ENCODE measurements at places on chromosomes 12 and 14.

DNA sequence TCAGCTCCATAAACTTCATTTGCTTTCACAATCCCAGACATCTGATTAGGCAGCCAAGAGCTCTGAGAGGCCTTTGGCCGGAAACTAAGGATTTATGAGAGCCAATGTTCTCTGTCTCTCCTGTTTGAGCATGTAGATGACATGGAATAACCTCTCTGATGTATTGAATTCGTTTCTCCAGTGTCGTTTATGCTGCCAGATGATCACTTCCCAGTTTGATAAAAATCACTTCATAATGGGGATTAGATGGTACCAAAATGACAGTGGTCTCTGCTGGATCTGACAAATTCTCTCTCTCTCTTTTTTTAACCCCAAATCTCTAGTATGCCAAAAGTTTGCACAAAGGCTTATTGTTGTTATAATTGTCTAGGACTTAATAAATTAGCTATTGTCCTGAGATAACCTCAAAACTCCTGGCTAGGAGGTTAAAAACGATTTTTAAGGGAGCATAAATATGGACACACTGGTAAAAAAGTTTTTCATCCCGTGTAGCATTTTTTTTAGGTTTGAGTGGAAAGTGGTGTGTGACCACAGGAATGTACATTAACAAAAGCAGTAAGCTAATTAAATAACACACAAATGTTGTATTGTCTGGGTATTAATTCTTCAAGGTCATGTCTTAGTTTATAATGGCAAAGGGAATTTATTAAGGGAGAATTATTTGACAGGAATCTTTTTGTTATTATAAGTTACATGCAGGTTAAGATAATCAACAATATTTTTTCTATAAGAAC lies 82.6 kb upstream of the USP44 start:
- no peak for DNase-seq

DNA sequence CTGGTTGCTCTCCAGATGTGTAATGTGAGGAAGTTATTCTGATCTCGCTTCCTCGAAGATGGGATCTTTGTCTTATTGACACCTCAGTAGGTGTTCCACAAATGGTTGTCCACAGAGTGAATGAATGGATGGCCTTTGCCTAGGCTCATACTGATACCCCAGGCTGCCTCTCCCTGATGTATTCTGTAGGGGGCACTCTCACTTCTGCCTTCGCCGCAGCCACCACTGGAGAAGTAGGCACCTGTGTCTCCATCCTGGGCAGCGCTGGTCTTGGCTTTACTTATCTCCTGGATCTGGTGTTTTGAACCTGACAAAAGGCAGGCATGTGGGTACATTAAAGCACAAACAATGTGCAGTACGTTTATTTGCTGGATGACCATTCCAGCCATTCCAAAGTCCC lies 82.1 kb downstream of the ZFP36L1 start:
- no peak for DNase-seq

GRCh38 chr12:107241411-107241810 lies 148.1 kb upstream of the CRY1 start:
- no peak for DNase-seq

DNA sequence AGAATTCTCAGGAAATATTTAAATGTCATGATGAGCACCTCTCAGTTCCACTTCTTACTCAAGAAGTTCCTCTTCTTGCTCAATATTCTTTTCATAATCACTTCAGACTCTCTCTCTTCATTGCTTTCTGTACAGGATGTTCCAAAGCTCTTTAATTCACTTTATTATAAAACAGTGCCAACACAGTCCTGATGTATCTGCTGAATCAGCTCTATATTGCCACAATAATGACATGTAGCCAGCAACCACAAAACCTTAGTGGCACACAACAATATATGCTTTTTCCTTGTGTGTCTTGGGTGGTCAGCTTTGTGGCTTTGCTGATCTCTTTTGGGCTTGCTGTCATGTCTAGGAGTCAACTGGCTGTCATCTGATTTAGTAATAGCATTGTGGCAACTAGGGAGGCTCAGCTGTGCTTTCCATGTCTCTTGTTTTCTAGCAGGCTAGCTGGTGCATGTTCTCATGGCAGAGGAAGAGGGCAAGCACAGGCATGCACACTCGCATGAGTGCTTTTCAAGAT lies 52.8 kb upstream of the SLC2A13 start:
- DNase-seq, result no peak

DNA sequence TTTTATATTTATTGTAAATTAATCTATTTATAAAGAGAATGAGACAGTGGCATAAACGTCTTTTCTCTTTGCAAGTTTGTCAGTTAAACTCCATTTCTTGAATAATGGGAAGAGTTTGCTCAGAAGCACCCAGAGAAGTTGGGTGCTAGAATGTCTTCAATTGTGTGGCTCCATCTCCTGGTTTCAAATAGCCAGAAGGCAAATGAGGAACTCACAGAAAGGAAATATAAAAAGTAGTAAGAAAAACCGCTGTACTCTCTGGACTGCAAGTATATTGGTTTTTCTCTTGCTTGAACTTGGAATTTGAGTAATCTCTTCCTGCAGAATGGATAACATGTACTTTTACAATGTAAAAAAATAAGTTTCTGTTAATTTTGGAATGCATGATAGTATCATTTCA lies 217.5 kb downstream of the DPY19L2 start:
- DNase-seq, result no peak

DNA sequence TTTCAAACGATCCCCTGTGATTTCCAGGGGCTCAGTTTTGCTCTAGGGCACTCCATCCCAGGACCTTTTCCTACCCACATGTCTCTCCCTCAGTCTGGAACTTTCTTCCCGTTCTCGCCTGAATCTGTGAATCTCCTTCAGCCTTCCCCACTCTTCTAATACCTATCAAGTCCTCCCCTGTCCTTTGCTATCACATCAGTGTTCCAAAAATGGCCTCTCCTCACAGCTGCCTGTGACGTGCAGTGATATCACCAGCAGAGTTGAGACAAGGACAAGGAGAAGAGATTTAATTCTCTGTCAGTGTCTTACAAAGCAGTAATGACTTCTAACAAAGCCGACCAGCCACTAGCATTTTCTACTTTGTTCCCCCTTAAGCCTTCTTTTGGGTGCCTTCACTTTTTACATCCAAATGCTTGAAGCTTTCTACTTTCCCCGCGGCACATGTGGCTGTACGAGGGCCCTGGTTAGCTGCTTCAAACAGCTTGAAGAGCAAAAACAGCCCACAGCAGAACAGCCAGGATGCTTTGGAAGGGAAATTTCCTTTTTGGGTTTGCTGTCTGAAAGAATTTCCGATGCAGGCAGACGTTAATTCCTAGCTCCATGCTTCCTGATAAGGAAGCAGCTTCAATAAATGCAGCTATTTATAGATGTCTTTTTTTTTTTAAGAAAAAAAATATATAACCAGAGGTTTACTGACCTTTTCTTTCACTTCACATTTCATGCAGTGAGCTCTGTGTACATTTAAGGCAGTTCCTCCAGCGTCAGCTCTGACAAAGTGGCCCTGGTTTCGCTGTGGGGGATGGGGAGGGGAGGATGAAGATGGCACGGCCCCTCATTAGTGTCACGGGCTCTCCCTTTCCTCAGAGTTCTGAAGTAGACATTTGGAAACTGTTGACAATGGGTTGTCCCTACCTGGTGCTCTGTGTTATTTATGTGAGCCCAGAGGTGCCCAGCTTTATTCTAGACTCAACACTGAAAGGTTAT lies 109.3 kb downstream of the ETV6 start:
- DNase-seq, result no peak

DNA sequence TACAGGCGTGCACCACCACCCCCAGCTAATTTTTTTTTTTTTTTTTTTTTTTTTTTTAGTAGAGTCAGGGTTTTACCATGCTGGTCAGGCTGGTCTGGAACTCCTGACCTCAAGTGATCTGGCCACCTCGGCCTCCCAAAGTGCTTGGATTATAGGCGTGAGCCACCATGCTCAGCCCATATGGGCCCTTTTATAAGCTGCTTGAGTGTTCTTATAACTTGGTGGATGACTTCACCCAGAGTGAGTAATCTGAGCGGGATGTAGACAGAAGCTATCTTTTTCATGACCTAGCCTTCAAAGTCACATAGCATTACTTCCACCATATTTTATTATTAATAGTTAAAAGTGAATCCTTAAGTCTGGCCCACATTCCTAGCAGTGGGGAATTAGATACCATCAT lies 16.4 kb downstream of the BBOF1 start:
- DNase-seq, result no peak

- peak; percentile 48 for DNase-seq
Observed at GRCh38 chr12:89357297-89357730, 5.0 kb upstream of the DUSP6 start.

GRCh38 chr12:123973552-123974341 lies 732 bp downstream of the ZNF664 start:
- DNase-seq, result peak; percentile 58

DNA sequence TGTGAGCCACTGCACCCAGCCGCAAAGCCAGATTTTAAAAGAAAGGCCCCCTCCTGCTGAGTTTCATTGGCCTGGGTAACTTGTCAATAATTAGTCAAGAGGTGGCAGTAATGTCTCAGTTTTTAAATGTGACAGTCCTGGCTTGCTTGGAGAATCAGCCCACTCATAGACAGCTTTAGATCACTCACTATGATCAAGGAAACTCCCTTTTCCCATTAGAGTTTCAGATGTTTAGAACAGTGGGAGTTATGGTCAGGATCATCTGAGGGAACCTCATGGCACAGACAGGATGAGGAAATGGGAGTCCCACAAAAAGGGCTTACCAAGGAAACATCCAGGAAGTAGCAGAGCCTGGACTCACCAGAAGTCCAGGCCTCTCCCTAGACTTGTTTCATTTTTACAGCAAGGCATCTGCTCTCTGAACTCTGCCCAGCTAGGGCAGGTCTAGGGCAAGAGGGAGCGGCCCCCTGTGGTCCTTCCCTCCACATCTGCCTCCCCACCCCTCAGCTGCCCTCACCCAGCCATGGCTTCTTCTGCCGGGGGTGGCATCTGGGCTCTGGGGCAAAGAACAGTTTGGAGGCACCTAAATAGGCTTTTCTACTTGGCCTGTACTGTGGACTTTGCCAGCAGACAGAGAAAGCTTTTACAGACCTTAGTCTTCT lies 11.2 kb downstream of the BCL2L14 start:
- DNase-seq, result no peak

DNA sequence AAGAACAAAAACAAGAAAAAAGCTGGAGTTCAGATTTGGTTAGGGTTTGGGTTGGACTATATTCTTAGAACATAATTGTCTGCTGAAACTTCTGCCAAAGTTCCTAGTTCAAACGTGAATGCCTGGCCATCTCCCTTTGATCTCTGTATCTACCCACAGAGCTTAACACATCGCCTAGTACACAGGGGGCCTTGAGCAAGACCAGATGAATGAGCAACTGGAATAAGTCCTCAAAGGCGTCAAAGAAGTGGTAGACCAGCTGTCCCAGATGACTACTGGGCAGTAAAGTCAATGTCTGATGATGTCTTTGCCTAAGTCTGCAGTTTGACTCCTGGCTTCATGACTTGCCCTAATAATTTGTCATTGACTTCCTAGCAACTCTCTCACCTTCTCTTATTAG lies 13.9 kb upstream of the STAB2 start:
- DNase-seq, result no peak

All from nephron progenitor cell (in vitro differentiated cells).